Cardiac atrium fibroblast (primary cell): ENCODE measurements at places on chromosomes 3 and 15. TPM values are rescaled to one million over a fixed set of nuclear protein-coding genes. Genes with fewer than 3 reads are reported as not detected.

Gene IGSF11
- not detected in 2 replicates for total RNA-seq

Gene ARGFX
- not detected in 2 replicates for total RNA-seq

Gene SENP7
- total RNA-seq = 3.1 and 3.4 TPM in 2 replicates

Gene ATP13A4
- not detected in 2 replicates for total RNA-seq

Gene LEKR1
- total RNA-seq = 1.3 TPM in 1 of 2 replicates, not detected in the other

Gene GOLGA8T
- not detected in 2 replicates for total RNA-seq

Gene XCR1
- not detected in 2 replicates for total RNA-seq

Gene IL5RA
- total RNA-seq = not detected in 2 replicates

Gene FGF12
- 2.6 TPM in 1 of 2 replicates, not detected in the other for total RNA-seq

Gene EAF2
- total RNA-seq = 0.32 TPM in 1 of 2 replicates, not detected in the other

Gene TNFSF10
- total RNA-seq = 0.36 and 4.9 TPM in 2 replicates

Gene SIDT1
- not detected in 2 replicates for total RNA-seq

Gene MFGE8
- total RNA-seq = 144 and 208 TPM in 2 replicates

Gene PFKFB4
- total RNA-seq = 35.4 and 41.0 TPM in 2 replicates

Gene FETUB
- total RNA-seq = not detected in 2 replicates

Gene ARNT2
- total RNA-seq = 6.1 and 10.5 TPM in 2 replicates

Gene DNAJA4
- 2.0 and 2.9 TPM in 2 replicates for total RNA-seq

Gene ECE2
- total RNA-seq = not detected in 2 replicates

Gene TRIM71
- total RNA-seq = not detected in 2 replicates

Gene NANOGP8
- total RNA-seq = not detected in 2 replicates

Gene ZNF385D
- 0.72 and 1.5 TPM in 2 replicates for total RNA-seq

Gene UCN2
- total RNA-seq = 1.6 and 1.9 TPM in 2 replicates

Gene RFC4
- total RNA-seq = 25.6 and 30.1 TPM in 2 replicates

Gene EPHB3
- total RNA-seq = 1.3 and 3.4 TPM in 2 replicates

Gene ARRDC4
- 16.2 and 25.3 TPM in 2 replicates for total RNA-seq

Gene ATP2B2
- not detected in 2 replicates for total RNA-seq

Gene ALS2CL
- total RNA-seq = 0.32 and 1.4 TPM in 2 replicates

Gene PDCD7
- total RNA-seq = 12.1 and 16.5 TPM in 2 replicates

Gene AGBL1
- not detected in 2 replicates for total RNA-seq

Gene SLC22A13
- total RNA-seq = not detected in 2 replicates

Gene IL20RB
- 0.97 and 1.4 TPM in 2 replicates for total RNA-seq

Gene HACL1
- 10.5 and 14.3 TPM in 2 replicates for total RNA-seq
